ENCODE measurements at places on chromosomes 16 and 17.
A peak's percentile ranks its signal among the peaks of the same experiment; 100 is the strongest.

GRCh38 chr17:8117367-8117979, 841 bp downstream of the ALOXE3 start:
- no peak for DNase-seq

DNA sequence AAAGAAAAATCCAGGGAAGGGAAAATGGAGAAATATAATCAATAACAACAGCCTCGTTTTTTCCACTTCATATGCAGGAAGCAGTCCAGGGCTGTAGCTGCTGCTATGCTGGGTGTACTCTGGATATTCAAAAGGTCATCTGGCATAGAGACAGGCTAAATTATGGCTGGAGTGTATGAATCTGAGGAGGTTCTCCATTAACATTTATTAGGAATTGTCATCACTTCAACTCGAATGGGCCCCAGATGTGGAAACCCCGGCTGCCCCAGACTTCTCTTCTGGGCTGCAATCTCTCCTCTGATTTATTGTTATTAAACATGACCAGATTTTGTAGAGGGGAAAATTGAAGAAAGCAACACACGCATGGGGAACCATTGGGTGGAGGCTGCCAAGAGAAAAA, 33.5 kb upstream of the SKAP1 start:
- DNase-seq: no peak

- DNase-seq: no peak
These were observed 28.8 kb downstream of the PRDM7 start for GRCh38 chr16:90048347-90048722.

GRCh38 chr17:33494151-33494550, 201.1 kb upstream of the ASIC2 start:
- DNase-seq: no peak

- no peak for DNase-seq
These were observed 412.5 kb downstream of the CA10 start for GRCh38 chr17:51745993-51746392.

DNA sequence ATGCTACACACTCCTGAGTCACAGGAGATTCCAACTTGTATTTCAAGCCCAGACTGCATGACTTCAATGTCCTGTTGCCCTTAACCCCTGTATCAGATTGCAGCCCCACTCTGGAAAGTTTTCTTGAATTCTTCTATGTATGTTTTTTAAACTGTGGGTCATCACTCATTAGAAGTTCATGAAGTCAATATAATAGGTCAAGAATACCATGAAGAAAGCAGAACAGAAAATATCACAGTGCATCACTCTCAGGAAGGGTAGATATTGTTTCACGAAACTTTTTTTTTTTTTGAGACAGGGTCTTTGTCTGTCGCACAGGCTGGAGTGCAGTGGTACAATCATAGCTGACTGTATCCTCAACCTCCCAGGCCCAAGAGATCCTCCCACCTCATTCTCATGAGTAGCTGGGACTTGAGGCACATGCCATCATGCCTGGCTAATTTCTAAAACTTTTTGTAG, 20.5 kb downstream of the PRKCB start:
- no peak for DNase-seq

DNA sequence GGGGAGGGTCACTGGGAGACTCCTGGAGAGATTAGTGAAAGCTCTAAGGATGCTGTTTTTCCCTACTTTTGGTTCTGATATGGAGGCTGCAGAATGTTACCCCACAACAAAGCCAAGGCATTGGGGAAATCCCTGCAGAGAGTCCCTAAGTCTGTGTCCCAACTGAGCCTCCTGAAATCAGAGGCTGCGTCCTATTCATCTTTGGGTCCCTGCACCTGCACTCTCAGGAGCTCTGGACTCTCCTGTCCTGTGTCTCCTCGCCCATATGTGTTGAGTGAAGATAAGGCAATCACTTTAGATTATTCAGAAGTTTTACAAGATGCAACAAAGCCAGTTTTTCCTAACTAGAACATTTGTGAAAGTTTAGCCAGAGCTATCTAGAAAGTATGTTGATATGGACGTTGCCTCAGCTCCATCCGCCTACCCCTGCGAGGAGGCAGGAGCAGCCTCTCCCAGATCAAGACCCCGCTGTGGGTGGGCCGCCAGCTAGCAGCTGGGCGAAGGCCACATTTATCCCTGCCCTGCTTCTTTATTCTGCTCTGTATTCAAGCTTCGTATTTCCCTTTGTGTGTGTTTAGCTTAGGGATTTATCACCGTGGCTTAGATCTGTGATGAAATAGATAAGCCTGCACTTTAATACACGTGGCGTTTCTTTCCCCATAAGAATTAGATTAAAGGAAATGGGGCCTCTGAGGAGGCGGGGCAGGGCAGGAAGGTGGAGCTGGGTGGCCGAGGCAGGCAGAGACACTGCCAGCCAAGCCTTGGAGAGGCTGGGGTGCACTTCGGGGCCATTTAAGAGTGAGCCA, 37.4 kb downstream of the SHISA6 start:
- DNase-seq: no peak

- DNase-seq: no peak
These were observed 398.7 kb upstream of the C16orf82 start for GRCh38 chr16:26668026-26668425.

DNA sequence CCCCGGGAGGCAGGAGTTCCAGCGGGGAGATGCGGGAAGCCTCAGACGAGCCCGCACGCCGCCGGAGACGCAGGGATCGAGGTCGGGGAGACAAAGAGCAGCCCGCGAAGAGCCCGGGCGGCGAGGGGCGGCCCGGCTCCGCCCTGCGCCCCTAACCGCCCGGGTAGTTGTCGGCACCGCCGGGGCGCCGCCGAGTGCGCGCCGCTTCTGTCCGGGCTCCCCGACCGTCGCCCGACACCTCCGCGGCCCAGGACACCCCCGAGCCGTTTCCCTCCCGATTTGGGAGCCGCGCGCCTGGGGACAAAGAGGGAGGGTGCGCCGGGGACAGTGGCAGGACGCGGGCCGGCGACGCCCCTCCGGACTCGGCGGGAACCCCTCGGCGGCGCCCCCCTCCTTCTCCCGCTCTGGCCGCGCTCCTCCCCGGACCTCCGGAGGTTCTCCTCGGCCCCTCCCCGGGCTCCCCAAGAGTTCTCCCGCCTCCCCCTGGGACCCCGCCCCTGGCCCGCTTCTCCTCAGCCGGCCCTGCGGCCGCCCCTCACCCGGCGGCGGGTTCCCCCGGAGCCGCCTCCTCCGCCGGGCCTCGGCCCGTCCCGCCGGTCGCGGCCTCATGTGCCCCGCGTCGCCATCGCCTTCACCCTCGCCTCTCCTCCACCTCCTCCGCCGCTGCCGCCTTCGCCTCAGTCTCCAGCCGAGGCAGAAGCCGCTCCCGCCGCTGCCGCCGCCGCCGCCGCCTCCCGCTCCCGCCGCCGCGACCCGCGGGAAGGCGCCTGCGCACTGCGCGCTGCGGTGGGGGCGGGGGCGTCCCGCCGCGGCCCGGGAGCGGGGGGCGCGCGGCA, at the start of gene GJC1:
Gene GJC1, minus strand, starts transcription at position 765 of the 836 bp plus-strand sequence. CDS start 24,470 bp downstream, outside the sequence.
- DNase-seq: peak; percentile 1

DNA sequence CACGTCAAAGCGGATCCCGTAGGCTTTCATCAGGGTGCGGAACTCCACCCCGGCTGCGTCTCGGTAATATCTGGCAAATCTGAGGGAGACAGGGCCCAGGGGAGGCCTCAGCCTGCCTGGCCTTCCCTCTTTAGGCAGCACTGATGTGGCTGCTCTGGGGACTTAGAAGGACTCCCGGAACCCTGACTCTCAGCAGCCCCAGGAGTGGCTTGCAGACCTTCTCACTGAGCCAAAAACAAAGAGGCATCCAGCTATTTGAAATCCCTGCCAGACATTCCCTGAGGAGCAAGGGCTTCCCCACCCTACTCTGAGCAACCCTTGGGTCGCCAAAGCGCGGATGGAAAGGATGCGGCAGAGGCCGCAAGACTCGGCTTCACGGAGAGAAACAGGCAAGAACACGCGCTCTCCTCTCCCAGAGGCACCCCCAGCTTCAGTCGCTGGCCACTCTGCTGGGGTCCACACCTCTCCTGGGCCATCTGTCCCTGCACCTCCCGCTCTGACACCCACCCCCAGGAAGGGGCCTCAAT, 7.9 kb downstream of the P2RX5 start:
- peak; percentile 58 for DNase-seq

GRCh38 chr17:72760368-72760767, 332.1 kb downstream of the SLC39A11 start:
- no peak for DNase-seq

DNA sequence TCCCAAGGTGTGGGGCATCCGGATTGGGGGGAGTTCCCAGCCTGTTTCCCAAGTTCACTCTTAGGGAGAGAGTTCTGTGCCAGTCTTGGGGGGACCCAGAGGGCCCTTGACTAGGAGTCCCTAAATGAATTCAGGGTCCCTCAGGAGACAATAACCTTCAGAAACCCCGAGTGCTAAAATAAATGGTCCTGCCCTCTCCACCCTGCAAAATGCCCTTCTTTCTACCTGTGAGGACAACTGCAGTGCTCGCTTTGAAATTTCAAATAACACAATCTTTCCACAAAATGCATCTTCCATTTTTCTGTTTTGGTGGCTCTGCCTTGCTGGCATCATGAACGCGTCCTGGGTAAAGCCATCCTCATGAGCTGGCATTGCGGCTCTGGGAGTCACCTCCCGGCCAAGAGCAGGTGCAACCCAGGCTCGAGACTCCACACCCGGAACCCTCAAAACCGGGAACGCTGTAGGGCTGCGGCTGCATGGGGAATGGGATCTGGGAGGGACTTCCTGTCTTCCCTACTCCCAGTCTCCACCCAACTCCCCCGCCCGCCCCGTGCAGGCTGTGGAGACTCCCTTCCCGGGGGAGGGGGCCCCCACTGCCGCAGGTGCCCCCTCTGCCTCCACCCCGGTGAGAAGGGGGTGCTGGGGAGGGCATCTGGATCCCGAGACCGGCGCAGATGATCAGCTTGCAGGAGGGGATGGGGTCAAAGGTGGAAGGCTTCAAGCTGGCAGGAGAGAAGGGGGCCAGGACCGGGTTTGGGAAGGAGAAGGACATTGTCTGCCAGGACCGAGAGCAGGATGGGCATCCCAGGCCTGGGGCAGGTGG, at the start of gene ZNF205:
Gene ZNF205, plus strand, starts transcription at position 529 of the 823 bp plus-strand sequence. CDS start 845 bp downstream, outside the sequence.
- no peak for DNase-seq

GRCh38 chr17:19673623-19674022, 25.1 kb downstream of the ALDH3A2 start:
- DNase-seq: no peak

- DNase-seq: no peak
These were observed 67.4 kb downstream of the SIAH1 start for GRCh38 chr16:48317614-48318315.

DNA sequence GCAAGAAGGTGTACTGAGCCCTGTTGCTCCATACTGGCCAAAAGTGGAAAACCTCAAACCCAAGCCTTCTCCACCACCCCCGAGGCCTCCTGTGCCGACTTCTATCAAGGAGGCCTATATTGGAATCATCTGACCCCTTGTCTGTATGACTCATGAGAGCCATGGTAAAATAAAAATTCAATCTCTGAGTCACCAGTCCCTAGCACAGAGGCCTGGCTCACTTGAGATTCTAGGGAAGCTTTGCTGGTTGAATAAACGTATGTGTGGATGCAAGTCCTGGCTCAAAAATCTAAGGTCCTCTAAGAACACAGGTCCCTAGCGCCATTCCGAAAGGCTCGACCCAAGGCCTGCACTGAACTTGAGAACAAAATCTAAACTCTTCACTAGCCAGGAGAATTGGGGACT, 15.0 kb downstream of the NSMCE1 start:
- no peak for DNase-seq

- no peak for DNase-seq
These were observed 26.4 kb downstream of the DHX38 start for GRCh38 chr16:72120026-72120425.

DNA sequence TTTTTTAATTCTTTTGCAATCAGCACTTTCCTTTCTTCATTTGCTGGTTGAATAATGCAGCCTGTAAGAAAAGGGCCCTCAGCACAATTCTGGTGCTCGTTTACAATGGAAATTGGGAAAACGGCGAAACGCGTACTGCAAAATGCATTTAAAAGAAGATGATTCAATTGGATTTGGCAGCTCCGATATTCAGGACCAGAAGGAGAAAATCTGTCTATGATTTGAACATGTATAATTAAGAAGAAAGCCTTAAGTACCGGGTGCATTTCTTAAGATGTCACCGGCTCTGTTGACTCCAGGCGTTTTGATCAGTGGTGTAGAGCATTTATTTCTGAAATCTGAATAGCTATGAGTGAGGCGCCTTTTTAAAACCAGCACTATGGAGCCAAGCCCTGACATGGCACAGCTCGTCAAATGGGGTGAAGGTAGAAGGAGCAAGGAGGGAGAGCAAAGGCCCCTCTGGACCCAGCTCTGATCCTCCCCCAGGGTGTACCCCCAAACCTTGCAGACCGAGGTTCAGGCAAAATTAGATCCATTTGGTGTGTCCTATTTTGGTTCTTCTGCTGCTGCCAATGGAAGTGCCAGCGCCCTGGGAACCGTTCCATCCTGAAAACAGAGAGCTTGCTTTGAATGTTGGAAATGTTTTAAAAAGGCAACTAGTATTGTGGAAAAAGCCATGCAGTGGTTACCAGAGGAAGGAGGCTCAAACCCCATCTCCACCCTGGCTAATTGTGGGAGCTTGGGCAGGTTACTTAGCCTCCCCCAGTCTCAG, 161.4 kb upstream of the RPL38 start:
- DNase-seq: no peak

- peak; percentile 35 for DNase-seq
These were observed 62.7 kb downstream of the TEX2 start for GRCh38 chr17:64200080-64201032.

- peak; percentile 23 for DNase-seq
These were observed at the start of gene MILR1 for GRCh38 chr17:64448665-64449512. Gene MILR1, plus strand, starts transcription at chr17:64449115. Its CDS starts 54 bp downstream, at chr17:64449169.

- DNase-seq: no peak
These were observed 15.4 kb upstream of the CTCF start for GRCh38 chr16:67546761-67547422.

- no peak for DNase-seq
These were observed 369.0 kb upstream of the EEF2KMT start for GRCh38 chr16:5466551-5466950.

GRCh38 chr17:40095351-40095943, 4.9 kb downstream of the NR1D1 start:
- no peak for DNase-seq

GRCh38 chr17:31493656-31494155, 102.2 kb downstream of the RAB11FIP4 start:
- DNase-seq: no peak

All from stimulated activated naive B cell treated with anti-CD40 and anti-IgM and Interleukin-4, amounts not matched to agents 10 μg/mL and 1 μg/mL and 100 μg/mL, for 72 hours (primary cell).